ENCODE measurements at places on chromosomes 7 and 10.

DNA sequence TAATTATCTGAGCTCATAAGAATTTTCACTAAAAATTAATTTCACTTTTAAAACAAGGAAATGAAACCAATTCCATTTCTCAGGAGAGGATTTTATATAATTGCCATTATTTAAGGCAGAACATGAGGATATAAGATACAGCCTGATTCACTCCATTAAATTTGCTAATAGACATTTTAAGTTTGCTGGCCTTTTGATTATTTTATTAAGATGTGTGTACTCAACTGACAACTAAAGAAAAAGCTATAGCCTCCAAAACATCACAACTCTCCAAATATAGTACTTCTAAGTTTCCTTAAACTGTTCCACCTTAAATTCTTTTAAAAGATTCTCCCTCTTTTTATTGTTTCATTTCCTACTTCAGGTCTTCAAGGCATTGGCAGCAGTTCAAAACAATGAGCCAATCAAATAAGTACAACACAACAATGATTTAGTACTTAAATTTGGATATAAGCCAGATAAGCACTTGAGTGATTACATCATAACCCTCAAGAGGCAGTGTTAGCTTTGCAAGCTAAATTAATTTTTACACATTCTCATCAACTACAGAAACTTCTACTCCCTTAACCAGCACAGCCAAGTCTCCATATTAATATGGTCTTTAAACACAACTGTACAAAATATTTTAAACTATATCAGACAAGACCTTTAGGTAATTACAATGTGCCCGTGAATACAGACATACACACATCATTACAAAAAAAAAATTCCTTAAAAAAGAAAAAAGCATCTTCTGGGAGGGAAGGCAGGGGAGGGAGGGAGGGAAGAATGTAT lies 121.8 kb downstream of the KMT2C start:
- DNase-seq, result peak; percentile 27

DNA sequence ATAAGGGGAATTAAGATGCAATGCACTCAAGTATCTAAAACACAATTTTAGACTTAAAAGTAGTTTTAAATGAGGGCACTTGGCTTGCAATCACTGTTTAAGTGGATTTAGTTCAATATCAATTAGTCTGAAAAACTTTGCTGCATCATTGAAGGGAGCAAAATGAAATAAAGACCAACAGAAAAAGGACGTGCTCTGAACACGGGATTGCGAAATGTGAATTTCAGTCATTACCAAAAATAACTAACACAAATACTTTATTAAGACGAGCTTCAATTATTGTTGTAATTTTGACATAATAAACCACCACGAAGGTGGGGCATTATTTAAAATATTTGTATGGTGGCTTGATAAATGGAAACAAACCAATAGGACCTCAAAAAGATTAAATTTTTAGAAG lies 361.8 kb upstream of the GALNT17 start:
- no peak for DNase-seq

DNA sequence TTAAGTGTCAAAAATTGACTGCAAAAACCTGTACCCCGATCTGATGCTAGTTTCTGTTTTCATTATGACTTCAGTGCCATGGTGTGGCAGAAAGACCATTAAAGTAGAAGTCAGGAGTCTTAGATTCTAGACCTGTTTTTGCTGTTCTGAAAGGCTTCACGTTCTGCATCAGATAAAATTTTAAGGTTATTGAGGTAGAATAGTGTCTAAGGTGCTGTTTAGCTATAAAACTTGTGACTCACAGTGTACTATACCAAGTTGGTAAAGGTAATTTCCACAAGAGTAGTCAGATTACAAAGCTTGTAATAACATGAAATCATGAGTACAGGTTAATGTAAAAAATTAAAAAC lies 38.6 kb downstream of the ZNRF2 start:
- peak; percentile 35 for DNase-seq

- no peak for DNase-seq
These were observed 71.5 kb upstream of the LRRC4 start for GRCh38 chr7:128102490-128103291.

GRCh38 chr10:73858750-73859427 lies 15.5 kb downstream of the CAMK2G start:
- DNase-seq, result no peak

GRCh38 chr7:47088329-47089067 lies 493.4 kb downstream of the TNS3 start:
- no peak for DNase-seq

GRCh38 chr7:101562531-101563197 lies 66.4 kb downstream of the MYL10 start:
- no peak for DNase-seq

GRCh38 chr10:109393425-109393824 lies 529.9 kb downstream of the XPNPEP1 start:
- DNase-seq, result no peak

GRCh38 chr7:135710417-135711138 lies 17.4 kb downstream of the SLC13A4 start:
- DNase-seq, result no peak

GRCh38 chr10:29345910-29346209 lies 57.0 kb downstream of the LYZL1 start:
- DNase-seq, result no peak

DNA sequence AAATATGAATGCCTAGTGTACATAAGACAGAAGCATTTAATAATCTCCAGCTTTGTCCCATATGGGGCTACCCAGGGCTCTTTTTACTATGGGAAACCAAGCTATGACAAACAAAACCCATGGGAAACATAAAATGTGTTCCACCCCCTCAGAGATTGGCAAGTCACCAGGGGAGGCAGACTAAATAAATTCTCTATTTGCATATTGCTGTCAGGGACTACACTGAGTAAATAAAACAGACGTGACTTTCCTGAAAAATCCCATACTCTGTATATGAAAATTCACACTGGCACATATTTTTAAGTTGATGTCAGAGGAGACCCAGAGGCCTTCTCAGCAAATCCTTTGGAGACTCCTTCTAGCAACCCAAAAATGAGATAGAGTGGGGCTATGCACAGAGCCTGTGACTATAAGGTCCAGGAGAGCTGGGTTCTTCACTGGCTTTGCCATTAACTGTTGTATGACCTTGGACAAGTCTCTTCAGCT lies 44.0 kb upstream of the HPSE2 start:
- no peak for DNase-seq

GRCh38 chr7:14021069-14021468 lies 31.6 kb upstream of the ETV1 start:
- no peak for DNase-seq

DNA sequence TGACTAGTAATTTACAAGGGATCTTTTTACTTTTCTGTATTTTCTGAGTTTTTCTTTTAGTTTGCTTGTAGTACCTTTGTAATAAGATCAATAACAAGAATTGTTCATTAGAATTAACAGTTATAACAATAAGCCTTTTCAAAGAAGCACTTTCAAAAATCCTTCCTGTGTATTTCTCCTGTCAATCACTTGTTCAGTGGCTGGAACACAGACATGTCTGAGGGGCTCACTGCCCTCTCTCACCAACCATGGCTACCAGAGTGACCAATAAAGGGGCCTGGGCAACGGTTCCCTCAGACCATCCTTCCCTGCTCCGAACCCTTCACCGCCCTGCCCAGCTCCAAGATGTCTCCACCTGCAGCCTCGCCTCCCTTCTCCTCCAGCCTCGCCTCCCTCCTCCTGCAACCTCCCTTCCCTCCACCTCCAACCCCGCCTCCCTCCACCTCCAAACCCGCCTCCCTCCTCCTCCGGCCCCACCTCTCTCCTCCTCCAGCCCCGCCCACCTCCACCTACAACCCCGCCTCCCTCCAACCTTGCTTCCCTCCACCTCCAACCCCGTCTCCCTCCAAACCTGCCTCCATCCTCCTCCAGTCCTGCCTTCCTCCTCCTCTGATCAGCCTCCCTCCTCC lies 353.4 kb downstream of the TNS3 start:
- no peak for DNase-seq

DNA sequence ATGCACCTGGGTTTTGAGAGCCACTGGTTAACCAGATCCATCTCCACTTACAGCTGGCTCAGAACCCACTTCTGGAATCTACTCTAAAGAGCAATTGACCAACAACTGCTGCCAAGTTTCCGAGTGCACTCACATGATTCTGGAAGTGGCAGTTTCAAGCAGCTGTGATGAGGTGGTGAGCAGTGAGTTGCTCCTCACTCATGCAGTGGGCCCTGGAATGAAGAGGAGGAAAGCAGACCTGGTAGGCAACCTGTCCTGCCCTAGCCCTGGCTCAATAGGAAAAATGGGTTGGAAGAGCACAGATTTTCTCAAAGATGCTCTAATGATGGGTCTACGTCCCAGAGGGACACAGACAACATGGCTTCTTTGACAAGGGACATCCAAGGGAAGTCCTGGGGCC lies 70.7 kb upstream of the NPY start:
- DNase-seq, result no peak

DNA sequence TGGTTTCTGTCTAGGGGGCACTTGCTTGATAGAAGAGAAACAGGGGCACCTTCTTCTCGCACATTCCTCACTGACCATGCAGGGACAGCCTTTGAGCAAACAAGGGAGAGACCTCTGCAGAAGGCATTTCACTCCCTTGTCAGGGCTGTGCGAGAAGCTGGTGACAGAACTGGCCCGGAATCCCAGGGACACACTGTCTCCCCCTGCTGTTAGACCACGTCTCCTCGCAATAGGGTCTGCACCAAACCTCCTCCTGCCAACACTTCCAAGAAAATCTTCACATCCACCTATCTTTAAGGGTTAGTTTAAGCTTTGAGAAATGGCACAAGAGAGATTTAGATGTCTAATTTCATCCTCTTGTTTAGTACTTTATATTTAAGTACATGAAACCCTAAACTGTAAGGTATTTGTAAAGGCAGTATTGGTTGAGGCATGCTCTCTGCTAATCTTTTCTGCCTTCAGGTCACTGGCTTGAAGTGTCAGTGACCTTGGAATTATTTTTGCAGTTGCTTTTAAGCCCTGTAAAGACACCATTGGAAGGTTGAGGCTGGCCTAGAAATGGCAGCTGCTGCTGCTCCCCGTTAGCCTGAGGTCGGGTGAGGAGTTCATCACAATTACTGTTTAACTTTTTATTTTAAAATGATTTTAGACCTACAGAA lies 37.0 kb downstream of the RBM20 start:
- peak; percentile 4 for DNase-seq

- DNase-seq, result no peak
These were observed 5.6 kb downstream of the TMEM229A start for GRCh38 chr7:124027236-124027635.

DNA sequence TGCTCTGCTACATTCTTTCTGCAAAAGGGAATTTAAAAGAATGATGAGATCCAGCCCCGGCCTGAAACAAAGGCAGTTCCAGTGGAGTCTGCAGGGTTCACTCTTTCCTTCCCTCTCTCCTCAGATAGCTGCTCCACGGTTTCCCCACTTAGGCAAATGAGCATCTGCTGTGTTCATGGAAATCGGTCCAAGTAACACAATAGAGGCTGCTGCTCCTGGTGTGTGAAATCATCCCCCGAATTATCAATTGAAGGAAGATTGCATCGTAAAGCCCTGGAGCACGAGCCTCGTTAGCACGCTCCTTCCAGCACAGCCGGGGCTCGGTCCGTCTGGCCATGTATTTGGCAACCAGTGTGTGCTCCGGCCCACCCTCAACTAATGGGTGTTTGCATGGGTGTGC lies 108.3 kb upstream of the DPP6 start:
- no peak for DNase-seq

GRCh38 chr7:119197877-119198527 lies 973.5 kb downstream of the ANKRD7 start:
- DNase-seq, result no peak

Data from CD4-positive, alpha-beta T cell treated with Interleukin-6 at 100 ng/mL for 8 hours (primary cell).